ENCODE measurements at places on chromosomes 16 and 17. TPM values are rescaled to one million over a fixed set of nuclear protein-coding genes. Genes with fewer than 3 reads are reported as not detected.

Gene HIGD1B
- total RNA-seq: not detected

- no peak for DNase-seq
These were observed 36.5 kb downstream of the GSG1L start for GRCh38 chr16:28027055-28027454.

GRCh38 chr16:89002851-89003830 is 26.1 kb upstream of the CBFA2T3 start:
- DNase-seq: no peak

DNA sequence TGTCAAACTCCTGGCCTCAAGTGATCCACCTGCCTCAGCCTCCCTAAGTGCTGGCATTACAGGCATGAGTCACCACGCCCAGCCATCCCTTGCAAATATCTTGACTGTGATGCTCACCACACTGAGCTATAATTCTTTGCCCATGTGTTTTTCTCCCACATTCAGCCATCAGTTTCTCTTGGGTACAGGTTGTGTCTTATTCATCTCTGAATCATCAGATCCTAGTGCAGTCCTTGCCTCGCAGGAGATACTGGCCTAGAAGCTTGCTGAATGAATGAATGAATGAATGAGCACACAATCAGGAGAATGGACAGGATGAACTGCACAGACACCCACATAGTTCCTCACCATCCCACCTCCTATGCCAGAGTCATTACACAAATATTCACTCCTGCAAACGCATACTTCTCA is 24.4 kb upstream of the ETV4 start:
- peak; percentile 95 for DNase-seq

Measured in A172 (cell line).